Activated CD4-positive, alpha-beta T cell treated with anti-CD3 and anti-CD28 coated beads for 24 hours (primary cell): ENCODE measurements at places on chromosomes 7 and 10.

GRCh38 chr7:18086165-18087025 is 58.7 kb upstream of the PRPS1L1 start:
- no peak for DNase-seq

- DNase-seq: no peak
Observed at GRCh38 chr10:95832216-95833041, 75.3 kb upstream of the CC2D2B start.

DNA sequence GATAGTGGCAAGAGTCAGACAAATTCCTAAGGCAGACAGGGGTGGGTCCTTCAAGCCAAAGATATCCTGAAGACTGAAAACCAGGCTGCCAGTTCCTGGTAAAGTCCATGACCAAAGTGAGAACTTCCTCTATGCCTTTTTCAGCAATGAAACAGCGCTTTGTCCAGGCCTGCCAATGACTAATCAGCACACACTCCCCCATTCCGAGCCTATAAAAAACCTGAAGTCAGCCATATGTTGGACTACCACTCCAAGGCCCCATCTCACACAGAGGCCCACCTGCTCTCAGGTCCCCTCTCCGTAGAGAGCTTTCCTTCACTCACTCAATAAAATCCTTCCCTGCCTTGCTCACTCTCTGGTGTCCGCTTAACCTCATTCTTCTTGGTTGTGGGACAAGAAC is 402.2 kb downstream of the ANKRD7 start:
- no peak for DNase-seq

GRCh38 chr10:118139321-118139720 is 92.6 kb upstream of the RAB11FIP2 start:
- DNase-seq: no peak

GRCh38 chr10:51619365-51619764 is 80.0 kb downstream of the CSTF2T start:
- no peak for DNase-seq

DNA sequence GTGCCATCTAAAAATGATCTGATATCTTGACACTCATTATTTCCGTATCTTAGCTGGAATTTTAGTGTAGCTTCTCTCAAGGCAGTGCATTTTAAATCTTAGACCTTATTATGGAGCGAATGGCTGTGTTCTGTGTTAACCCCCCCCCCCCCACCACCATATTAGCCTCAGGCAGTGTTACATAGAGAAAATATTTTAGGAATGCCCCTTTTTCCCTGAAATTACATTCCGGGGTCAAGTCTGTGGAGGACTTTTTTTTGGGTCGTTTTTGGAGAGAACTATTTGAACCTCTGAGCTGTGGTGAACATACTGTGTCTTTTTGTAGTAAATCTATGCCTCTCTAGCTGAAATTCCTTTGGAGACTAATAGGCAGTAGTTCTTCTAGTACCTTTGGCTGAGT is 3.1 kb downstream of the CCDC126 start:
- no peak for DNase-seq

GRCh38 chr7:157650801-157651200 is 314.0 kb downstream of the DNAJB6 start:
- no peak for DNase-seq

GRCh38 chr7:1829111-1829510 is 159.0 kb downstream of the ELFN1 start:
- DNase-seq: no peak

DNA sequence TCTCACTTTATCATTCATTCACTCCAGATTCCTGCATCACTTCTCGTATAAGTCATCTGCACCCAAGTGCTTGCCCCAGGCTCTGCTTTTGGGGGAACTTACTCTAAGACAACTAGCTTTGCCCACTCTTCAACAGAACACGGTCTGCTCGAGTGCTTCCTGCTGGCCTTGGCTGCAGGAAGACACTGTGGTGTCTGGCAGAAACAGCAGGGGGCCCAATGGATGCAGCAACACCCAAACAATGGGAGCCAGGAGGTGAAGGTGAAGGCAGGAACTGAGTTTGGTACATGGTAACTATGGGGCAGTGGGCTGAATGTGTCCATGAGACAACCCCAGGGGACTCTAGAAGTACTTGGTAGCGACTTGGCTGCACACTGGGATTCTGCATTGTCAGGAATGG is 344.0 kb downstream of the REEP3 start:
- no peak for DNase-seq

DNA sequence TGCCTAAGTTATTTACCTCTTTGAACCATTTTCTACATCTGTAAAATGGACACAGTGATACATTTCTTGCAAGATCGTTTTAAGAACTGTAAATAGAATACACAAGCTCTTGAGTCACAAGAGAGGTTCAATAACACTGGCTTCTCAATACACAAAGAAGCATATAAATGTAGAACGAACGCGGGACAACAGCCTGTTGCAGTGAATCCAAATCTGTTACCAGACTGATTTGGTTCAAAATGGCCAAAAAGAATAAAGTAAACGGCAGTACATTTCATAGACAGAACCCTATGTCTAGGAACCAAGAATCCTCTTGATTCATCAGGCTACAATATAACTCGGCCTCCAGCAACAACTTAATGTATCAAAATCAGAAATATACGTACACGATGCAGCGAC is 701 bp downstream of the MTPAP start:
- no peak for DNase-seq

DNA sequence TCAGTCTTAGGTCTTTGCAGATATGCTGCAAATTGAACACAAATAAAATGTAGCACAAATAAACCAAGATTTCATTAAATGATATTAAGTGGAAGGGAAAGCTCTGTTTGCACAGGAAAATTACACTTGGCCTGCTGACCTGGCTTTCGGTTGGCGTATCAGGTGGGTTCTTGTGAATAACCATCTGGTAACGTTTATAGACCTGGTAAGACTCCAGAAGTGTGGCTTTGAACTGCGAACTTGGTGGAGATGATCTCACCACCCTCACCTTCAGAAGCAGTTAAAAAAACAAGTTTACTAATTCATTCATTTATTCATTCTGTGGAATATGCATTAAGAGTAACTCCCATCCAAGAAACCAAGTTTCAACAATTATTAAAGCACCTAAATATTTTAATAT is 28.1 kb downstream of the ATE1 start:
- DNase-seq: no peak

DNA sequence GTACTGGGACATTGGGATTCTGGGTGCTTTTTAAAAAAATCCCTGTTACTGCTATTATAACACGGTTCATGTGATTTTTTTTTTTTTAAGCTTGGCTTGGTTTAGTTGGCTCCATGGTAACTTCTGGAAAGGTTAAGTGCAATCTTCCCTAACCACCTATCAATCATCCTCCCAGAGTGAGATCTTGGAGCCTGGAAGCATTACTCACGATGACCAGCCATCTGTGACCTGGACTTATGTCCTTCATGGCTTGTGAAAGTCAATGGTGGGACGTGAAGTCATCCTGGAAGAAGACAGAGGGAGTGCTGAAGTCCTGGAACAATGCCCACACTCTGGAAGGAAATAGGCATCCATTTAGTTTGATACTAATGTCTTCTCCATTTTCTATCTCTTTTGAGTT is 135.5 kb upstream of the FRMD4A start:
- DNase-seq: no peak

DNA sequence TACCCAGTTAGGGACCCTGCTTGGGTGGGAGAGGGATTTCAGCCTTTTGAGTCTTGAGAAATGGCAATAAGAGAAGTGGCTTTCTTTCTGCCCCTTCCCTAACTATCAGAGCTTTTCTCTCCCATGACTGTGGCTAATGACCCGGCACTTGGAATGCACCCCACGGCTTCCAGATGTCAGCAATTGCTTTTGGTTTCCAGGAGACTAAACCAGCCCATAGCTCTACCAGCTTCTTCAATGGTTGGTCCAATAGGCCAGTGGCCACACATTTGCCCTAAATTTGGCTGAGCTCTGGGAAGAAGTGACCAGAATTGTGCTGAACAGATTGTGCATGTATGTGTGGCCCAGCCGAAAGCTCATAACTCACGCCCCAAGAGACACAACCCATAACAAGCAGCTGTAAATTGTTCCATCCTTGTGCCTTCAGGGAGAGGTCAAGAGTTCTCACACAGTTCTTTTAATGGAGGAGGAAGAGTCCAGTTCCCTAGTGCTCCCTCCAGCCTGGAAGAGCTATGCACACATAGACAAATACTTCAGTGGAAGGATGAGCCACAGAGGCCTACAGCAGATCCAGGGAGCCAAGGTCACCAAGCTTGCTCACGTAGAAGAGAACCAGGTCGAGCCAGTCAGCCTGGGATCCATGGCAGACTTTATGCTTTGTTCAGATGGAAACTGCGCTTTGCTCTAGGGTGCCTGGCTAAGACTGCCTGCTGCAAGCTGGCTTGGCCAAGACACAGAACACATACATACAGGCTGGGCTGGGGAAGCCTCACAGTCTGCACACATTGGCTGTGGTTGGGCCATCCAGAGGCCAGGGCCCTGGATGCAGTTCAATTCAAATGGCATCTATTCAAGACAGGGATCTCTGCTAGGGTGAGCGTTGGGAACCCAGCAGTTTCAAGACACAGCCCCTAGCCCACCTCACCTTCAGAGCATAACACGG is 131.8 kb upstream of the HABP2 start:
- DNase-seq: no peak

DNA sequence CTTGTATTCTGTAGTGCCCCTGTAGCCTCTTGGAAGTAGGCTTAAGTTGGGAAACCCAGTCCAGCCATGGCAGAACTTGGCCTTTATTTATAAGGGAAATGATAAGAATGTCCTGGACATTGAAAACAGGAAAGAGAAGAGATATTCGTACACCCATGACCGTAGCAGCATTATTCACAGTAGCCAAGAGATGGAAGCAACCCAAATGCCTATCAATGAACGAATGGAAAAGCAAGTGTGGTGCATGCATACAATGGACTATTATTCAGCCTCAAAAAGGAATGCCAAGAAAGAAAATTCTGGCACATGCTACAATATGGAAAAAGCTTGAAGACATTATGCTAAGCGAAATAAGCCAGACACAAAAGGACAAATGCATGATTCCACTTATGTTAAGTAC is 315.3 kb downstream of the CXCL12 start:
- no peak for DNase-seq

DNA sequence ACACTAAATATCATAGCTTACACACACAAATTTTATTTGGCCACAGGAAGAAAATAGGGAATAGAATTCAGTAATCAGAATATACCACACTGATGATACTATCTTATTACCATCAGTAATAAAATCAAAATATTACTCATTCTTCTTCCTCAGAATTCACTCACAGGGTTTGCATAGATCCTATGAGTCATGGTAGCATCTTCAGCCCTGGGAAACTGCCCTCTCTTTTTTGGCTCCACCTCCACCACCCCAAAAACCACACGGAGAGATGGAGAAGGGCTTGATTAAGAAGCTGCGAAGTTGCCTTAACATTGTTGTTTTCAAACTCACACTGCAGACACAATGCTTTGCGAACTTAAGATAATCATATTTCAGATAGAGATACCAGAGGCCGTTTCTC is 154.1 kb upstream of the AHR start:
- DNase-seq: peak; percentile 48

DNA sequence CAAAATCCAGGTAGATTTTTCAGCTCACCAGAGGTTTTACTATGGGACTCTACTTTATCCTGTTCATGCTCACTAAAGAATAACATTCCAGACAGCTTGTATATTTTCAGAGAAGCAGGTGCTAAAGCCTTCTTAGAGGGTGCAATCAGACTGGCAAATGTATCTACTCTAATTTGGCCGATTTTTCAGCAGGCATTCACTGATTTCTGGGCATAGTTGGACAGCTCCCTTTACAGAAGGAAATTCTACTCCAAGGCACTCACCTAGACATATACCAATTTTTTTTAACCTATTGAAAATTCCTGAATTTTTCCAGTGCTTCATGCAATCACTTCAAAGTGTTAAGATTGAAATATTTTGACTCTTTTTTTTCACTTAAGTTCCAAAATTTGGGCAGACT is 3.8 kb upstream of the CNTNAP2 start:
- DNase-seq: no peak

DNA sequence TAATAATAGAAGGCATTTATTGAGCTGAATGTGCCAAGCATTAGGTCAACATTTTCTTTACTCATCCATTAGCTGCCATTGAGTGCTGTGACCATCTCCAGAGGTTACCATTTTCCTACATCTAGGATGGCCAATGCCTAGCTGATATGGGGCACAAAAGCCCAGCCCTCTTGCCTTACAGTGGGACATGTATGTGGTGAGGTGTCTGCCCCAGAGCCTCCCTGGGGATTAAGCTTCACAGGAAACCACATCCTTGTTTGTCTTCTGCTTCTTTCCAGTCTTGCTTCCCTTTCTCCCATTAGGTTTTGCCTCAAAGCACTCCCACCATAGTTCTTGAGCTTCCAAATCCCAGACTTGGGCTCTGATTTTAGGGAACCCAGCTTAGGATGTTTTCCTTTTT is 258.7 kb downstream of the SORCS3 start:
- DNase-seq: no peak

DNA sequence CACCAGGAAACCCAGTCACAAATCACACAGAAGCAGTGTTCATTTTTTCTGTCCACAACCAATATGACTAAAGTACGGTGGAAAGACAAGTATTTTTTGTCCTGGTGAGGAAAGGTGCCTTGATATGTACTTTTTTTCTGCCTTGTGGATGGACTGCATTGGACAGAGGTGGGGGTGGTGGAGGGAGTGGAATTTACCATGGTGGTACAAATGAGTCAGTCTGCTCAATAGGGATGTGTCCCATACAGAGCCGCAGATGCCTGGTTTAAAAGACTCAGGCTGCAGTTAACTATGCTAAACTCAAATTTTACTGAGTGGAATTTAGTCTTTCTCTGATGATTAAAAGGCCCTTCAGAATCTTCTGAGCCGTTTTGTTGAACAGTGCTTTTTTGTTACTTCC is 674.5 kb upstream of the GALNT17 start:
- no peak for DNase-seq

DNA sequence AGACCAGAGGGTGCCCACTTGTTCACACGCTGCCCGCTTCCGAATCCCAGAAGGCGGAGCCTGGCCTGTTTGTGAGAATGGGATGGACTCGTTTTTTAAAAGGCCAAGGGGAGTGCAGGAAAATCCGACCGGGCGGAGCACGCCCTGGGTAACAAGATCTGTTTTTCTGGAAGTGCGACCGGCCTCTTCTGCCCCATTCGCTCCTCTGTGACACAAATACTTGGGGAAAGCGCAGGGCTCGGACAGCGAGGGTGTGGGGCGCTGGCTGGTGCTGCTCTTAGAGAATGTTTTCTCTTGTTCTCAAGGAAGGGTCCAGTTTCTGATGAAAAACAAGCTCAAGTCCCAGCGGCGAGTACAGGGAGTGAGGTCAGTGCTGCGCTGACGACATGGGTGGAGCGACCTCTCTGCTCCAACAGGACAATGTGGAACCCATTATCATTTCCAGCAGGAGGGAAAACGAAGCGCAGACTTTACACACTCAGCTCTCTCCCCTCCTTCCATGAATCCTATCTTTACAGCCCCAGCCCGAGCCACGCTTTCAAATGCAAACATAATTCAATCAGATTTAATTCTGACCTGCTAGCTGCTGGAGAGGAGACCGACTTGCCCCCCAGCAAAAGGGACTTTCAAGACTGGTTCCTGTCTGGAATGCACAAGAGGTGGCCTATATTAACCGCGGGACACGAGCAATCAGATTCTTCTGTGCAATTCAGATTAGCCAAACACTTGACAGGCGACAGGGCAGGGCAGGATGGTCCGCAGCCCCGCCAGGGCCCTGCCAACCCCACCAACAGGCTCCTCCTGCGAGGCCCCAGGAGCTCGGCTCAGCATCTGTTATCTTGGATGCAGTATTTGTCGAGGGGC is 1.1 kb downstream of the RADIL start:
- DNase-seq: no peak
